ENCODE measurements at places on chromosomes 4 and X. TPM values are rescaled to one million over a fixed set of nuclear protein-coding genes. Genes with fewer than 3 reads are reported as not detected.

Gene HMGB2
- total RNA-seq: 118 TPM

Gene AR
- total RNA-seq: 2.9 TPM

Gene CT83
- total RNA-seq: not detected

Gene MCF2
- not detected for total RNA-seq

Gene SATL1
- not detected for total RNA-seq

Gene MTCP1
- total RNA-seq: 25.1 TPM

Gene RAB40A
- not detected for total RNA-seq

Gene CXCL10
- 0.18 TPM for total RNA-seq

Gene HS3ST1
- total RNA-seq: 0.71 TPM

Gene GRPR
- total RNA-seq: 0.13 TPM

Gene GJB1
- not detected for total RNA-seq
